Stimulated activated CD4-positive, alpha-beta T cell treated with anti-CD3 and anti-CD28 coated beads, TNF-alpha, amount 100 ng/mL, for 24 hours (primary cell): ENCODE measurements at places on chromosomes 7 and 10.

GRCh38 chr7:123372368-123372767 lies 162.0 kb downstream of the IQUB start:
- DNase-seq, result no peak

- no peak for DNase-seq
These were observed 616.4 kb downstream of the SDK1 start for GRCh38 chr7:3917436-3917835.

DNA sequence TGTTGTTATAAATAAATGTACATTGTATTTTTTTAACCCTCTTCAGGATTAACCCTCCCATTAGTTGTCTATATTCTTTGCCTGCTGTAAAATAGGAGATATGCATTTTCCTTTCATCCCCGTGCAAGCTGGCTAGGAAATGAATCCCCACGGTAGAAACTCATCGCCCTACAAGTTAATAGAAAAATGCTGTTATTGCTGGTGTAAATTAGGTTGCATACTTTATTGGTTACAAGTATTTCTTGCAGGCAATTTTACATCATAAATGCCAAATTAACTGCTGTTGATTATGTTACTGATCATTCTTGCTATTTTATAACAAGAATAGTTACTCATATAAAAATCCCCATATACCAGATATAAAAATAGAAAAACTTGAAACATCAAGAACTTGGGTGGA lies 454.2 kb upstream of the KLF6 start:
- DNase-seq, result no peak

GRCh38 chr7:158494162-158494586 lies 93.4 kb downstream of the PTPRN2 start:
- no peak for DNase-seq

DNA sequence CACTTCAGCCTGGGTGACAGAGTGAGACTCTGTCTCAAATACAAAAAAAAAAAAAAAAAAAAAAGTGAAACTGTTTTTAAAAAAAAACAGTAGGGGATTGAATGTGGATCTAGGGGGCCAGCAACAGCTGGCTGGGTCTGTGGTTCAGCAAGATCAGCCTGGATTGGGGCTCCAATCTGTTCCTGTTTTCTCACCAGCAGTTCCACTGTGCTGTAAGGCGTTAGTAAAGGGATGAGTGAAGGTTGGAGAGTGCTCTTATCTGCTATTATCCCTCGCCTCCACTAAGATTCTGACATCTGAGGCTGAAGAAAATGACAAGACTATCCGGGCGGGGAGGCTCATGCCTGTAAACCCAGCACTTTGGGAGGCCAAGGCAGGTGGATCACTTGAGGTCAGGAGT lies 41.6 kb upstream of the GTF2IRD1 start:
- no peak for DNase-seq

GRCh38 chr10:120599200-120599724 lies 142.2 kb downstream of the PLPP4 start:
- DNase-seq, result no peak

GRCh38 chr10:33365301-33365700 lies 30.8 kb upstream of the NRP1 start:
- DNase-seq, result no peak

DNA sequence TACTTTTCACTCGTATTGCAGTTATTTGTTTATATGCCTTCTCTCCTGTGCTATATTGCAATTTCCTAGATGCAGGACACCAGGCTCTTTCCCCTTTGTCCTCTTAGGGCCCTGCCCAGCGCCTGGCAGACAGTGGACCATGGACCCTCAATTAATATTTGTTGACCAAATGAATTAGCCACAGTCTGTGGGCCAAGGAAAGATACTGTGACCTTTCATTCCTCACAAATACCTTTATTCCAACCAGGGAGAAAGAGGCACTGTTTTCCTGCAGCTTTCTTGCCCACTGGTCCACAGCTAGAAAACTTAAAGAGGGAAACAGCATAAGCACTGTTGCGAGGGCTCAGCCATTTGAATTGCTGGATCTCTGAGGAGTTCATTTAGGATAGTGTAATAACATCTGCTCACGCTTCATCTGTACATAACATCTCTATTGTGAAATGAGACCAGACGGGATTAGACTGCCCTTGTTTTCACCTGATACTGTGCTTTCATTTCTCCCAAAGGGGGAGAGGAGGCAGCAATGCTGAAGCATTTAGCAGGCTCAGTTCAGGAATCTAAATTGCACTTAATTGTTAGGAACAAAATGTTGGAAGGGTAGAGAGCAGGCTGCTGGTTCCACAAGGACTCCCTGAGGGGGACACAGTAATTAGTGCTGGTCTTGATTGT lies 46.7 kb downstream of the TNS3 start:
- no peak for DNase-seq

- DNase-seq, result no peak
These were observed 352.7 kb downstream of the FRMD4A start for GRCh38 chr10:13977861-13978532.

GRCh38 chr10:26544932-26545331 lies 106.8 kb downstream of the APBB1IP start:
- no peak for DNase-seq

DNA sequence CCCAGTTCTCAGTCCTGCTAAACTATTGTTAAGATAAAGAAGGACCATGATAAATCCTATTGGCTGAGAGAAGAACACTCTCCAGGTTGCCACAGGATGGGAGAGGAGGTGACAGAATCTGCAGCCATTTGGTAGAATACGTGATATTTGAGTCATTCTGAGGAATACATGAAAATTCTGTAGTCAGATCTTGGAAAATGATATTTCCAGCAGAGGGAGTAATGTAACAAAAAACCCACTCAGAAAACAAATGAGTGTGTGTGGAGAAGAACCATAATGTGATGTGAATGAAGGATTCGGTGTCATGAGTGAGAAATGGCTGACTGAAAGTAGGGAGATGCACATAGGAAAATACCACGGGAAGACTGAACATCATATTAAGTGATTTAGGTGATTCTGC lies 128.5 kb upstream of the PFKP start:
- DNase-seq, result no peak

- DNase-seq, result no peak
These were observed 87.3 kb upstream of the CACUL1 start for GRCh38 chr10:118841881-118842605.

GRCh38 chr7:157641866-157642265 lies 305.1 kb downstream of the DNAJB6 start:
- no peak for DNase-seq

- DNase-seq, result no peak
These were observed 1173.5 kb upstream of the AUTS2 start for GRCh38 chr7:68424658-68425297.

DNA sequence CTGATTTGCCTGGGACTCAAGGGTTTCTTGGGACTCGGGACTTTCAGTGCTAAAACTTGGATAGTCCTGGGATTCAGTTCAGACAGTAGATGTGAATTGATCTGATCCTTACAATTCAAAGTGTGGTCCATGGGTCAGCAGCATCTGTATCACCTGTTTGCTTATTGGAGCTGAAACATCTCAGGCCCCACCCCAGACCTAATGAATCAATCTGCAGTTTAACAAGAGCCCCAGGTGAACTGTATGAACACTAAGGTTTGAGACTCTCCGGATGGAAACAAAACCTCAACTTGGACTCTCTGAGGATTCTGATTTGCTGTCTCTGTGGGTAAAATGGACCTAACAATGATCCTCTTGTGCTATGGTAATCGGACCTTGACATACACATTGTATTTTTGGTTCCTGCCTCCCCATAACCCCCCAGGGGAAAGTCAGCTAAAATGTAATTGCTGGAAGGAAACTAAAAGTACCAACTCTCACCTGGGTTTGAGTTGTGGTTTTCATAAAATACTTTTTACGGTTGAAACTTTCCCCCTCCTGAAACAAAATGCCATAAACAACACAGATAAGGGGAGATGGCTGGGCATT lies 11.7 kb downstream of the CYP26A1 start:
- no peak for DNase-seq

- no peak for DNase-seq
These were observed 47.7 kb upstream of the SFMBT2 start for GRCh38 chr10:7458556-7458955.

- no peak for DNase-seq
These were observed 627 bp downstream of the DUSP5 start for GRCh38 chr10:110498087-110498981.

- no peak for DNase-seq
These were observed 651.6 kb upstream of the IGFBP3 start for GRCh38 chr7:46572691-46573090.

DNA sequence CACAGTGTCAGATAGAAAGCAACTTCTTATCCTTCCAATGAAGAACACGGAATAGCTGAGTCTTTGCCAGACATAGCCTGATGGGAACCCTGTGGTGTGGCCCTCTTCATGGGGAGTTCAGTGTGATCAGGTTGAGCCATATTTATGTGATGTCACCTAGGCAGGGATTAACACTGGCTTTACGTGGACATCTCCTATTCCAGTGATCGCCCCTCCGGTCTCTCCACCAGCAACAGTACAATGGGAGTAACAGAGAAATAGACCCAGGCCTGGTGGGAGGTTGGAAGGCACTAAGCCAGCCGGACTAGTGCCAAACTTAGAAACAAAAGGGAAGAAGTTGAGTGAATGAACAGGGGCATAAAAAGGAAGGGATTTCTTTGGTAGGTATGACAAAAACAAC lies 358.1 kb downstream of the PRPF18 start:
- DNase-seq, result no peak

DNA sequence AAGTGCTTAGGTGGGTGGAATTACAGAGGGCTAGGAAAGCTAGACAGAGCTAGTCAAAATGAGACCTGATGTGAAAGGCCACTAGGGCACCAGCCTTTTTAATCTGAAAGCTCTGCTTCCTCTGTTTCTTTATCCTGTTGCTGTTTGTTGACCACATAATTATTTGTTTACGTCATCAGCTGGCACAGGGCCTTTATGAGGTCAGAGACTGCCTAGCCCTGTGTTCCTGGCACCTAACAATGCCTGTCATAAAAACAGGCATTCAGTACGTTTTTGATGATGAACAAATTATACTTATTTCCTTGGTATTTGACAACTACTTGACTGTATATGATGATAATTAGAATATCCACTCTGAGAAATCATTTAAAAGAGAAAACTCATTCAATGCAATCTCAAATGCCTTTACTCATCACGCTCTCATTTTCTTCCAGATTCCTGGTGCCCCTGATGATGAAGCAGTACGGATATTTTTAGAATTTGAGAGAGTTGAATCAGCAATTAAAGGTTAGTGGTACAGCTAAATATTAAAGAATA lies 26.0 kb downstream of the RBM17 start:
- DNase-seq, result no peak

- DNase-seq, result no peak
These were observed 367.7 kb upstream of the SEMA3D start for GRCh38 chr7:85554236-85555178.

- no peak for DNase-seq
These were observed 164.4 kb upstream of the PRPS1L1 start for GRCh38 chr7:18191862-18192625.

DNA sequence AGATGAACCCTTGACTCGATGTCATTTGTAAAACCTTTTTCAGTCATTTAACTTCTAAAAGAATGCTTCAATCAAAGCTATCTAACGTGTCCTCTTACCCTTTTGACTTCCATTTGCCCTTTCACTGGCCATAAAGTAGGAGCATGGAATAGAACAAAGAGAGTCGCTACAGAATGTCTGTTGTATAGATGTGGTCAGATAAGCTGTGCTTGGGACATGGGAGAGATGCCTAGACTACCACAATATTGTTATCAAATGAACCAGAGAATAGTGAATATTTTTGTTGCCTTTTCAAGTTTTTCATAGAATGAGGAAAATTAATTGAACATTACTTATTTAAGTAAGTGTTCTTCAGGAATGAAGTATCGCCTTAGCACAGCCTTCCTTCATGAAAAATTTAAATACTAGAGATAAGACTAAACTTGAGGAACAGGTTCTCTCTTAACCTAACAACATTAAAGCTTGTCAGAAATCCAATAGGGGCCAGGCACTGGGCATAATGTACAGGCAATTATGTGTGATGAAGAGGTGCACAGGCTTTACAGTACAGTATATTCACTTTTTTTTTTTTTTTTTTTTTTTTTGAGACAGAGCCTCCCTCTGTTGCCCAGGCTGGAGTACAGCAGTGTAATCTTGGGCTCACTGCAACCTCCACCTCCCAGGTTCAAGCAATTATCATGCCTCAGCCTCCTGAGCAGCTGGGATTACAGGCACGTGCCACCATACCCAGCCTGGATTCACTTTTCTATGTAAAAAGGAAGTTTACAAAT lies 7.5 kb upstream of the KMT2E start:
- DNase-seq, result no peak

- no peak for DNase-seq
These were observed 12.6 kb downstream of the HPS1 start for GRCh38 chr10:98433881-98434732.

DNA sequence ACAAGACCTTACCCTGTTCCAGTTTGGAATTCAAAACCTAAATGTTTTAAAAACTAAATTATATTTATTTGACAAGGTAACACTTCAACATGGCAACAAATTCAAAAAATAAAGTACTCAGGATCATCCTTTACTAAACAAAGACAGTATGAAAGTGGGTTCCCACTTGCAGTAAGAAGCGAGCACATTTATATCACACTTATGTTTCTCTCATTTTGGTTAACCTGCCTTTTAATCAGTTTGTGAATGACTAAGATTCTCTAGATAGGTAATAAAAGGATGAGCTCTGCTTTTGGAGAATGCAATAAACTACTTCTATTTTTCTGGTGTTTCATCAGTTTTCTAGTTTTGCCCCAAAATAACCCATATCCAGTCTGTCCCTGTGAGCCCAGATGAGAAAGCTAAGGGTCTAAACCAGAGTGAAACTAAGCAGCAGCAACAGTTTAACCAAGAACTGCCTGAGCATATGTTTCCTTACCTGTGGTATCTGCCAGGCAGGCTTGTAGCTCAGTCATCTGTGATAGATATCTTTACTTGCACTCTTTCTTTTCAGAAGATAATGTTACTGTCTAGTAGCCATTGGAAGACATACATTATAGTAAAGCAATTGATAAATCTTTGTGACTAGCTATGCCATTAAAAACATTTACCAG lies 64.1 kb downstream of the ABLIM1 start:
- DNase-seq, result no peak

DNA sequence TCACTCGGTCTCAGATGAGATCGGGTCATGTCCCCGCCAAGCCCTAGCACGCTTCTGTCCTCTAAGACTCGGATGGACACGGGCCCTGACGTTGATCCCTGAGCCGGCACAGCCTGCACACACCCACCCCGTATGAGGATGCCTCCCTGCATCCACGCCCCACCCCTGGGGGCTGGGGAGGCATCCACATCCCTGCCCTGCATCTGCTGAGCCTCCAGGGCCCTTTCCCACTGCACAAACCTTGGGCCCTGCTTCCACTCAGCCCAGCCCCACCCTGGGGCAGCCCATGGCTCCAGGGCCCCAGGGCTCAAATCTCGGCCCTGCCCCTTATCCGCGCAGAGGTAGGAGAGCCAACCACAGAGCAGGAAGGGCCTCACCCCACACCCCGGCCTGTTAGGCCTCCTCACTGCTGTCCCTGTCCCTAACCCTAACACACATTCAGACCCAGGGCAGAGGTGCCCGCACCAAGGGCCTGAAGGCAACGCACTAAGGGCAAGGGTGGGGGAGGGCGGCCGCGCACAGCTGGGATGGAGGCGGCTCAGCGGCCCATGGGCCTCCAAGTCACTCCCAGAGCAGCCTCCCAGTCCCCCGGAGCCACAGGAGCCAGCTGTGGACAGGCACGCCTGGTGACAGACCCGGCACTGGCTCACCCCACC lies 9.5 kb upstream of the MICALL2 start:
- DNase-seq, result no peak

- DNase-seq, result no peak
These were observed 182.1 kb downstream of the ARID5B start for GRCh38 chr10:62083412-62084267.

- DNase-seq, result no peak
These were observed 1.6 kb downstream of the LMOD2 start for GRCh38 chr7:123657304-123657685.
